Lower lobe of right lung (tissue), 2 donors: ENCODE measurements at places on chromosomes 6 and 20. TPM values are rescaled to one million over a fixed set of nuclear protein-coding genes. Genes with fewer than 3 reads are reported as not detected.

Gene RAET1L
- total RNA-seq, result not detected

- peaks cover 19% of the 10 kb centered on the region for H3K36me3 ChIP-seq
- no peak overlapping the region for H3K4me3 ChIP-seq
- no peak for DNase-seq
- no peaks in the 10 kb centered on the region for H3K4me1 ChIP-seq
Observed at GRCh38 chr6:25511376-25511775, 140.6 kb upstream of the SCGN start.

GRCh38 chr6:164208371-164208770, 793.9 kb downstream of the QKI start:
- no peaks in the 10 kb centered on the region for H3K36me3 ChIP-seq
- no peak overlapping the region for H3K4me3 ChIP-seq
- no peaks in the 10 kb centered on the region for H3K4me1 ChIP-seq
- H3K27me3 ChIP-seq, result no peaks in the 10 kb centered on the region

- peaks cover 33% of the 10 kb centered on the region for H3K4me1 ChIP-seq
- peaks cover 73% of the 10 kb centered on the region for H3K36me3 ChIP-seq
- no peak overlapping the region for H3K27ac ChIP-seq
- no peaks in the 10 kb centered on the region for H3K27me3 ChIP-seq
- H3K4me3 ChIP-seq, result no peak overlapping the region
- no peak for DNase-seq
Observed at GRCh38 chr6:35054743-35055130, 86.4 kb downstream of the TCP11 start.

DNA sequence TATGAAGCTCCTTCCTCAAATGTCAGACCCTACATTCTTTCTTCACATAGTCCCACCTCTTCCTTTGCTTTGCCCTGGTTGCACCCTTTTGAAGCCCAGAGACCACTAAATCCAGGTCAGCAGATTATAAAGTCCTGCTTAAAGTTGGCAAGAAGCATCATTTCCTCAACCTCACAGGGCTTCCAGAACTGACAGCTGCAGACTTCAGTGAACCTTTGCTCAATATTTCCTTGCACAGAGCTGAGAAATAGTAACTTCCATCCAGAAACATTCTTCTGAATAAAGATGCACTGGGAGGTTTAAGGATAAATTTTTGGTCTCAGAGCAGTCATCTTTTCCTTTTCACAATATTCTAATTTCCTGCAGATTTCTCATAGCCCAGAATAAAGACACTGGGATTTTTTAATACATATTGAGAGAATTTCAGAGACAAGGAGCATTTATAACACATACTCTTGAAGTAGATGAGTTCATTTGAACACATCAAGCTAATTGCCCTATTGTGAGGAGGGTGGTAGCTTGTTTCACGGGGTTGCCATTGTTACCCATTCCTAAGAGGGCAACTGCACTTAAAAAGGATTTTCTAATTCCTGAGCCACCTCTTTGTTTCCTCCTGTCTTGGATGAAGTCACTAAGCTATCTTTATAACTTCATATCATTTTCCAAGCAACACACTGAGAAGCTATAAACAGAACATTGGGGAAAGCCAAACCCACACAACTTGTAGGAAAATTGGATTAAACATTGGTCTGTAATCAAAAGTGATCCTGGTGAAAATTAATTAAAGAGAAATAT, 150.2 kb upstream of the PLN start:
- no peak overlapping the region for H3K4me3 ChIP-seq
- no peaks in the 10 kb centered on the region for H3K27me3 ChIP-seq
- H3K36me3 ChIP-seq, result no peaks in the 10 kb centered on the region
- H3K4me1 ChIP-seq, result no peaks in the 10 kb centered on the region

Gene BPIFB2
- total RNA-seq, result 0.21 TPM

DNA sequence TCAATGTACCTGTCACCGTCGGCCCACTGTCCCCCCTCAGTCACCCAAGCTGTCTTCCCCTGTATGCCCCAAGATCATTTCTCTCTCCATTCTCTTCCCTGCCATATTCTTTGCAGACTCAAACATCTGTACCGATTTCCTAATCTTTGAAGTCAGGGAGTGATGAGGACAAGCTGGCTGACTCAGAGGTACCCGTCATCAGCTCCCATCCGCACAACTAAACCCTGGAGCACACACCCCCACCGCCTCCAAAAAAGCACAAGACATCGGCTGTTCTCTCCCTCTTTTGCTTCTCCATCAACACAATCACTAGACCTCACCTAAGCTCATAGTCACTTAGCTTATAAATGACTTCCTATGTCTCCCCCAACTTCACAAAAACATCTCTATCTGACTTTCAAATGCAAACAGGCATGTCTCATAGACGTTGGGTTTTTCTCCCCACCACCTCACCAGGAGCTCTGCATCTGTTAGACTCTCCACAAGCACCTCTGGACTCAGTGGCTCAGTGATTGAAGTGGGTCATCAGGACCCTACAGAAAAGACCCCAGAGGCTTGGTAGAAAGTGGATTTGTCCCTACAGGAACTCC, 11.5 kb upstream of the NFATC2 start:
- no peaks in the 10 kb centered on the region for H3K36me3 ChIP-seq
- no peak overlapping the region for H3K27ac ChIP-seq
- H3K27me3 ChIP-seq, result no peaks in the 10 kb centered on the region
- H3K4me1 ChIP-seq, result no peaks in the 10 kb centered on the region

DNA sequence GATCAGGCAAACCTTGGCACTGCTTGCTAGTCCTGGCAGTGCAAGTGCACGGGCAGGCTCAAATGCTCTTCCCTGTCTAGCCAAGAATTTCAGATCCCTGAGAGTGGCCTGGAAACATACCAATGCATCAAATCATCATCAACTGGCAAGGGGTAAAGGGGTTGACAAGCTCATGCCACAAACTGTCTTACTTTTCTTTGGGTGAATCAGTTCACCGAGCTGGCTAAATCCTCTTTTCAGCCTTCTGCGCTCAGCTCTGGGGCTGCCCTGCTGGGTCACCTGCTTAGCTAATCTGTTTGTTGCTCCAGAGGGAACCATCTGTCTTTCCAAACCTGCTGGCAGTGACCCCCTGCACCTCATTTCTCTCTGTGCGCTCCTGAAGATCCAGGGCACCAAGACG, 59.5 kb downstream of the LYRM4 start:
- no peak for DNase-seq
- no peaks in the 10 kb centered on the region for H3K27me3 ChIP-seq
- H3K4me3 ChIP-seq, result no peak overlapping the region
- no peak overlapping the region for H3K27ac ChIP-seq
- peaks cover 22% of the 10 kb centered on the region for H3K4me1 ChIP-seq
- no peaks in the 10 kb centered on the region for H3K36me3 ChIP-seq

DNA sequence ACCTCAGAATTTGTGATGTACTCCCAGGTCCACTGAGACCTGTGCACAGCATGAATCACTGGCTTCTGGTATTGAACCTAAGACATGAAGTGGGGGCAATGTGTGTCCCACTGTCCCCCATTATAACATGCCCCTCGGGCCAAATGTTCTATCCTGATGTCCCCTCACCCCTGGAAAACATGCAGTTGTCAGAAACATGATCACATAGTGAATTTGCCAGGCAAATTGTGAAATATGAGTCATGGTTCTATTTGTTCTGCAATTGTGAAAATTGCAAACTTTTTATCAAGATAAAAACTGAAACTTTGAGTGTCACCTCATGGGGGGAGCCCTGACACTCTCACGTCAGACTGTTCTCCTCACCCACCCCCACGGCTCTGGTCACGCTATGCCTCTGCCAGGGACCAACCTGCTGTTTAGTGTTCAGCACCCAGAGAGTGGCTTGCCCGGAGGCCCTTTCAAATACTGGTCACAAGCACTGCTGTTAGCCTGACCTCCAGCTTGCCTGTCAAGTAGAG, 305.3 kb downstream of the CLIC5 start:
- no peak overlapping the region for H3K27ac ChIP-seq
- H3K4me3 ChIP-seq, result no peak overlapping the region
- H3K36me3 ChIP-seq, result no peaks in the 10 kb centered on the region
- peaks cover 9% of the 10 kb centered on the region for H3K4me1 ChIP-seq
- no peaks in the 10 kb centered on the region for H3K27me3 ChIP-seq

DNA sequence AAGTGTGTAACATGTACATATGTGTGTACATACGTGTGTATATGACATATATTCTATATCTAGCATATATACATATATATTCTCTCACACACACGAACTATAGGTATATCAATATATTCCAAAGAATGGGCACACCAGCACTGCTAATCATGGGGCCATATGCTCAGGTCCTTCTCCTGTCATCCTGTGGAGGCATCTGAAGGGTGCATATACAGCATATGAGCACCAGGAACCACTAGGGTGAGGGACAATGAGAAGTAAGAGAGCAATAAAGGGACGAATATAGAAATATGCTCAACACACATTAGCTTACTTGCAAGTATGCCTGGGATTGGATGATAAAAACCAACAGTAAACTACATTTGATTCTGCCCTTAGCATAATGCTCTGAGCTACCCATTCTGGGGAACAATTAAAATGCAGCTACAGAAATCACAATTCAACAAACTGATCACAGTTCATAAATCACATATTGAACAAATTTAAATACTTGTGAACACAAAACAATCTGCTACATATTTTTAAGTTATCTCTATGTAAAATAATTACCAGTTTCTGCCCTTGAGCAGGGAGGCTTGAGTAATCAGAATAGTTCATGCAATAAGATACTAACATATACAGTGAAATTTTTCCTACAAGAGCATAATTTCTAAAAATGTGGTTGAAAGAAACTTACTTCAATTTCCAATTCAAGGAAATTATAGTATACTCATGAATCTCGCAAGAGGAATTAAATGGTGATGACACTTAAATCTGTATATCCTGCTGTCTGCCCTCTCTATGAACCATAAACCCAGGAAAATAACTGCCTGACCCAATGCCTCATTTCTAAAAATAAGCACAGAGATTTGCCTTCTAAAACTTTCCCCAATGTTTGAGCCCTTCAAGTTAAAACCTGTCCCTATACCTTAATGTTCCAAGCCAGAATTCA, 272.2 kb upstream of the THEMIS start:
- no peaks in the 10 kb centered on the region for H3K36me3 ChIP-seq
- no peak for DNase-seq
- no peak overlapping the region for H3K4me3 ChIP-seq
- no peaks in the 10 kb centered on the region for H3K27me3 ChIP-seq

Gene ESR1
- 3.7 TPM for total RNA-seq

DNA sequence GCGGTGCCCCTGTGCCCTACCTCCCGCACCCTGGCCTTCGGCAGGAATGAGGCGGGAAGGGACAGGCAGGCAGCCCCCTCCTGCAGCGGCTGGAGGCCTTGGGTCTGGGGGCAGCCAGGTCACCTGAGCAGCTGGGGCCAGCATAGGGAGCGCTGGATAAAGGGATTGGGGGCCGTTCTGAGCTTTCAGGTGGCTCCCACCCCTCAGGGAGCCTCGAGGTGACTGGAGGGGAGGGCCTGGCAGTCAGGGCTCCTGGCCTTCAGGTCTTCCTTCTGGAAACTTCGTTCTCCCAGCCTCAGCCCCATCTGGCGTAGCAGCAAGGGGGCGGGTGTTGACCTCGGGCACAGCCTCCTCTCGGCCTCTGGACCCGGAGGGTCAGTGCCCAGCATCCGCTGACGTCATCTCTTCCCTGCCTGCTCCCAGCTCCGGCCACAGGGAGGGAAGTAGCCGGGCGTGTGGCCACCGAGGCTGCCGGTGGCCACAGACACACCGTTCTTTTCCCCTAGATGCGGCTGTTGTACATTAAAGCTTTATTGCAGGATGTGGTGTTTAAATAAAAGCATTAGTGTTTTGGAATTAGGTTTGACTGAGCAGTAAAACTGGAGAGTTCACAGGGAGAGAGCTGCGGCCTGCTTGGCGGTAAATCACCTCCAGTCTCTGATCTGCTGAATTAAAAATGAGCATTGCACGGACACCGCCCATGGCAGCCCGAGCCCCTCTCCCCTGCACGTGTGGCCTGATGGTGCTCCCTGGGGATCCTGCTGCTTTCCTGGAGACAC, 80.0 kb upstream of the GATA5 start:
- H3K27me3 ChIP-seq, result peaks cover 79% of the 10 kb centered on the region
- H3K36me3 ChIP-seq, result no peaks in the 10 kb centered on the region
- peaks cover 11% of the 10 kb centered on the region for H3K4me1 ChIP-seq
- no peak overlapping the region for H3K4me3 ChIP-seq

Gene NHLRC1
- total RNA-seq, result 2.4 TPM

Gene TPBG
- total RNA-seq, result 10.8 TPM

Gene TGM2
- total RNA-seq, result 362 TPM

Gene ROS1
- total RNA-seq, result 151 TPM

- H3K36me3 ChIP-seq, result peaks cover 3% of the 10 kb centered on the region
- no peak for DNase-seq
- no peak overlapping the region for H3K4me3 ChIP-seq
- H3K4me1 ChIP-seq, result no peaks in the 10 kb centered on the region
- H3K27me3 ChIP-seq, result no peaks in the 10 kb centered on the region
- no peak overlapping the region for H3K27ac ChIP-seq
Observed at GRCh38 chr20:44288252-44288651, 22.8 kb downstream of the FITM2 start.

DNA sequence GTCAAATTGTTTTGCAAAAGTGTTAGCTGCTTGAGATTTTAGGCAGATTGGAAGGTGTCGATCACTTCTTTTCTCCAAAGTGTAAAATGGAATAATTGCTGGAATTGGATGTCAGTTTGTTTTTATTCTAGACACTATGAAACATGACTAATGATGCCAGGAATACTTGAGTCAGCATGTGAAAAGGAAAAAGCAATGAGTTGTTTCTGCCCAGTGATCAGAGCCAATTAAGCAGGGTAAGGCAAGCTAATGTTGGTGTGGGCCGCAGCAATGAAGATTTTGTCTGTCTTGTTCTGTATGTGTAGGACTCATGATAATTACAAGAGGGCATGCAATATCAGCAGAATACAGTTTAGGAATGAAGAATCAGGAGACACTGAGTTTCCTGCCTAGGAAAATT, 110.3 kb downstream of the CARMIL1 start:
- no peaks in the 10 kb centered on the region for H3K27me3 ChIP-seq
- no peak overlapping the region for H3K27ac ChIP-seq
- peaks cover 17% of the 10 kb centered on the region for H3K4me1 ChIP-seq
- H3K4me3 ChIP-seq, result no peak overlapping the region
- no peak for DNase-seq
- H3K36me3 ChIP-seq, result no peaks in the 10 kb centered on the region

Gene SNAP25
- total RNA-seq, result 0.65 TPM

GRCh38 chr6:75157336-75157735, 48.5 kb downstream of the COL12A1 start:
- no peak overlapping the region for H3K27ac ChIP-seq
- no peaks in the 10 kb centered on the region for H3K4me1 ChIP-seq
- H3K27me3 ChIP-seq, result no peaks in the 10 kb centered on the region
- no peak for DNase-seq
- H3K36me3 ChIP-seq, result no peaks in the 10 kb centered on the region

DNA sequence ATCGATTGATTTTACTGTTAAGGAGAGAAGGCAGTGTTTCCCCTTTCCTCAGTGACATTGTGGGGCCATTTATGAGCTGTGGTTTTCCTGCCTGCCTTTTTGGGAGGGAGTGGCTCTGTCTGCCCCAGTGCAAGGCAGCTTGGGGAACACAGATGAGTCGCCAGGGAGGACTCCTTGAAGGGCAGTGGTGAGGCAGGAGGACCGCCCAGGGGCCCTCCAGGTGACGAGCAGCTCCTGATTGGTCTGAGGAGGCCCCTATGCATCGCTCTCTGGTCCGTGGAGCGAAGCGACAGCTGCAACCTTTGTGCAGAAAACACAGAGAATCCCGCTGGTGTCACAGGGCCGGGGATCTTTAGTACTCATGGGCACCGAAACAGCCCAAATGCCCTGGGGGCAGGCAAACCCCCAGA, 100.3 kb downstream of the TMEM242 start:
- no peak overlapping the region for H3K27ac ChIP-seq
- no peaks in the 10 kb centered on the region for H3K36me3 ChIP-seq
- no peak for DNase-seq
- peaks cover 8% of the 10 kb centered on the region for H3K4me1 ChIP-seq

Gene PNPLA1
- total RNA-seq, result 0.27 TPM

Gene HLA-G
- 1.8 TPM for total RNA-seq

Gene PGC
- total RNA-seq, result 947 TPM

Gene BTN1A1
- total RNA-seq, result not detected
